ENCODE measurements at places on chromosomes 6 and 20.

GRCh38 chr20:4635342-4635741, 86.4 kb upstream of the PRND start:
- no peak for DNase-seq

- DNase-seq = no peak
Measured at GRCh38 chr6:145688493-145688905, 46.8 kb downstream of the EPM2A start.

GRCh38 chr20:1272368-1273100, 6.4 kb downstream of the SNPH start:
- no peak for DNase-seq

GRCh38 chr6:97697456-97697855, 414.4 kb upstream of the MMS22L start:
- DNase-seq = no peak

DNA sequence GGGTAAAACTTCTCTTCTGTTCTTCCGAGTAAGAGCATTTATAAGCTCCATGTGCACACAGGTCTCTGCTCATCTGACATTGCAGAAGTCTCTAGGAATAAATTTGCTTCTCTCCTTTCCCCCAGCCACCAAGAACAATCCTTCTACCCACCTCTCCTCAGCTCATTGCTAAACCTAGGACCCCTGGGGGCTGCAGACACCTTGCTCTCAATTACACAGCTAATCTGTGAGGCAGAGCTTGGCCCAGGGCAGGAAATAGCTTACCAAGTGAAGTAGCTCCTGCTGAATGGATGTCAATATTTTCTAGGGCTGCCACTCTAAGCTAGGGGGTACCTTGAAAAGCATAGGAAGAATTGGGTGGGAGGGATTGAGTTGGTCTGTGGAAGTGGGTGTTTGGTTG, 44.0 kb downstream of the EIF2S2 start:
- DNase-seq = no peak

- no peak for DNase-seq
Measured at GRCh38 chr6:84263557-84263956, 36.1 kb upstream of the CEP162 start.

GRCh38 chr6:166440106-166440505, 57.4 kb upstream of the MPC1 start:
- no peak for DNase-seq

- no peak for DNase-seq
Measured at GRCh38 chr6:117992856-117993255, 85.8 kb downstream of the SLC35F1 start.

GRCh38 chr6:41022294-41022693, 16.7 kb downstream of the UNC5CL start:
- DNase-seq = peak; percentile 46

All from NCI-H146 (cell line).